ENCODE measurements at places on chromosomes 16 and 17.

DNA sequence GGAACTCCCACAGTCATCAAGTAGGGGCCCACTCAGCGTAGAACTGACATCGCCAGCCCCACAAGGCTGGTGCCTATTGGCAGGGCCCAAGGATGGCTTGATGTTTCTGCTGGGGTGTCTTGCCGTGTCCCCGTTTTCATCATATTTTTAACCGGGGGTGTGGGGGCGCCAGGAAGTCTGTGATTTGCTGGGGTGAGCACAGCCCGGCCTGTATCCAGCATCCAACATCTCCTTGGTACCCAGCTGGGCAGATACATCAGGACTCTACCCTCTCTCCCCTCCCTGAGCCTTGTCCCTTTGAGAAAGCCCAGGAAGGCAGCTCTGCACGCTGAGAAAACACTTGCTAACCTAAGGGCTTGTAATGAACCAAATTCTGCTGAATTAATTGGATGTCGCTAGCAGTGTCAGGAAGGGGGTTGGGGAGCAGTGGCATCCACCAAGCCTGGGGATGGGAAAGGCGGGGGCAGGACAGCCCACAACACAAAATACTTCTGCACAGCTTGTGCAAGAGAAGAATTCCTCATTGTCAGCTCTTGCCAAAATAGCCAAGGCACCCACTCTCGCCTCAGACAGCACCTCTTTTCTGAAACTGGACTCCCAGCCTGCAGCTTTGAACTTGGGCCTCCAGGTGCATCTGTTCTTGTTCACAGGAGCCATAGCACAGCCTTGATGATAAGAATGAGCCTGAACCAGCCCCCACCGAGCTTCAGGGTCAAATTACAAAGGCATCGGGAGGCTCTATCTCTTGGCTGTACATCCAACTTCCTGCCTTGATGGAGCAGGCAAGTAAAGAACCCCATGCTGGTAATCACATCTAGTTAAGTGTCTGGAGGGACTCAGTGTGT is 63.7 kb upstream of the LYRM9 start:
- DNase-seq, result no peak

DNA sequence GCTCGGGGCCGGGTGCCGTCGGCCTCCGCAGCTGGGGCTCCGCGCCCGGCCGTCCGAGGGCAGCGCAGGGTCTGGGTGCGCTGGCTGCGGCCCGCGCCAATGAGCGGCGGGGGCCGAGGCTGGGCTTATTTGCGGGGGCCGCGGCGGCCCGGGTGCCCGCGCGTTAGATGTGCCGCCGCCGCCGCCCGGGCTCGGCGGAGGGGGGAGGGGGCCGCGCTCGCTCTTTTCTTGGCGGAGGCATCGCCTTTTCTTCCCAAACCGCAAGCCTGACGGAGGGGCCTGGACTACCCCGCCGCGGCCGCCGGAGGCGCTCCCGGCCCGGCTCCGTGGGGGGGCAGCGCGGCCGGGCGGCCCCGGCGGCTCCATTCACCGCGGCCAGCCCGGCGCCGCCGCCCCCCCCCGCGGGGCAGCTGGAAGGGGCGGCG is at the start of gene NOTUM:
TSS of gene NOTUM (minus strand) at position 101 of the 425 bp plus-strand sequence. CDS start 278 bp downstream, outside the sequence.
- DNase-seq, result no peak

- no peak for DNase-seq
Observed at GRCh38 chr17:2958706-2959222, 104.6 kb downstream of the OR1D5 start.

DNA sequence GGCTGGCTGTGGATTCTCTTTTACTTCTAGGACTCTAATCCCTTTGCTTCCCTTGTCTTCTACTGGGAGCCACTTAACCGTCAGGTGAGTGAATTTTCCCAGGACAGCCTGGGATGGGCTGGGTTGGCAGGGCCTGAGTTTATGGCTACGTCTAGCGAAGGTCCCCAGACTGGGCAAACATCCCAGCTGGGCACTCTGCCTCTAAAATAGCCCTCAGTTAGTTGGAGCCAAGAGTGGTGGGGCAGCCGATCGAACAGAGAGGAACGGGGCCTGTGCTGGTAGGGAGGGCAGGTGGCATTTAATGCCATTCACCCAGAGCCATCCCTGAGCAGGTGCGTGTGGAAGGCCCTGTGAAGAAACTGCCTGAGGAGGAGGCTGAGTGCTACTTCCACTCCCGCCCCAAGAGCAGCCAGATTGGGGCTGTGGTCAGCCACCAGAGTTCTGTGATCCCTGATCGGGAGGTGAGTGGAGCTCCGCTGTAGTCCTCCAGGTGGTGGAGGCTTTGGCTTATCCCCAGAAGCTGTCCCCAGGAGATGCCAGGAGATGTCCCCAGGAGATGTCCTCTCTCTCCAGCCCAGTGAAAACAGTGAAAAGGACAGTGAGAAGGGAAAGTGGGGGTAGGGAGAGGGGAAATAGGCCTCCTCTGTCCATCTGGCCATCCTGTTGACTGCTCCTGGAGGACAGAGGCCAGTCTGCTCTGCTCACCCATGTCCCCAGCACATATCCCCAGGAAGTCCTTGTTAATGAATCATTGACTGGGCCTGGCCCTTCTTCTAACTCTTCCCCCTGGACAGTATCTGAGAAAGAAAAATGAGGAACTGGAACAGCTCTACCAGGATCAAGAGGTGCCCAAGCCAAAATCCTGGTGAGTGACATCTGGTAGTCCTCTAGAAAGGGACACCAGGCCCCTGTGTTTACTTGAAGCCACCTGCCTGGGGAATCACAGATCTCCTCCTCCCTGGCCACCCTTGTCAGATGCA is 4.4 kb downstream of the PNPO start:
- no peak for DNase-seq

- no peak for DNase-seq
Observed at GRCh38 chr17:78374189-78374588, 4.3 kb upstream of the PGS1 start.

GRCh38 chr17:59372138-59372751 is 40.8 kb downstream of the YPEL2 start:
- DNase-seq, result no peak

DNA sequence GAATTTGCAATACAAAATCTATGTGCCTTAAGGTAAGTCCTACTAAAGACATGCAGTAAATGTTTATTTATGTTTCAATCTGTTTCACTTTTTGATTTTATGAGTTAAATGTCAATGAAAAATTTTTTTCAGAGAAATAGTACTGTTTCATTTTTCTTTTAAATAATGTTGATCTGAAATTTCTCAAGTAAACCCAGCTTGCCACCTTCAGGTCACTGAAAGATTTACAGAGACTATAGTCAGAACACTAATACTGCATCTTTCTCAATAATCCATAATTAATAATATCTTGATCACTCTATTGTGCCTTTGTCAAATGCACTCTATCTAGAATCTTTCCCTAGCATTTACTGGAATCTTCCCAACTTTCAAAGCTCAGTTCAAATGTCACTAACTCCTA is 6.5 kb upstream of the DHX40 start:
- no peak for DNase-seq

- no peak for DNase-seq
Observed at GRCh38 chr17:56184650-56185049, 31.4 kb downstream of the ANKFN1 start.

- DNase-seq, result no peak
Observed at GRCh38 chr17:65402513-65403496, 158.6 kb downstream of the AXIN2 start.

DNA sequence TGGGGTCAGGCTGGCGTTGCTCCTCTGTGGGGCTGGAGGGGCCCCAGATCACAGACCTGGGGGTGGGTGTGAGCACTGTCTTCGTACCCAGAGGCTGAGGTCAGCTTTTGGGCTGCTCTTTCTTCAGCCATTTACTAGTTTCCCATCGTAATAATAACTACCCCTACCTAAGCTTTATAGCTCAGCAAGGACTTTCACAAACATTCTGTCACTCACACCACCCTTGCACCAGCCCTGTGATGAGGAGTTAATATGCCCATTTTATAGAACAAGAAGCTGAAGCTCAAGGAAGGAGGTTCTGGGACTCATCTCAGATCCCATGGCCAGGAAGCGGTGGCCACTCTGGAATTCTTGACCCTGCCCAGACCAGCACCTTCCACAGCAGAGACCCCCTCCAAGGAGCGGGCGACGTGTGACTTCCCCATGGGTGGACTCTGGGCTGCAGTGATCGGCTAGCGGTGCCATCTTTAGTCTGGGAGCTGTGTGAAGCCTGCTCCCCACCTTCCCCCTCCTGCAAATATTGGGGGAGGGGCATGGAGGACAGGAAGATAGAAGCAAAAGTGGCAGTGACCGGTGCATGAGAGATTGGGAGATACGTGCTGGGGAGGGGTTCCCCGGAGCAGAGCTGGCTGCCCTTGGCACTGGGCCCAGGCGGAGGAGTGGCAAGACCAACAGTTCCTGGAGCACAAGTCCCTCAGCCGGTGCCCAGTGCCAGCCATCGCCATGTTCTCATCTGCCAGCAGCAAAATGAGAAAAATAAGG is 81.8 kb upstream of the TOB1 start:
- no peak for DNase-seq

- no peak for DNase-seq
Observed at GRCh38 chr17:32223703-32224102, 41.9 kb upstream of the RHBDL3 start.

GRCh38 chr16:27225536-27226360 is 22.4 kb downstream of the KDM8 start:
- DNase-seq, result no peak

DNA sequence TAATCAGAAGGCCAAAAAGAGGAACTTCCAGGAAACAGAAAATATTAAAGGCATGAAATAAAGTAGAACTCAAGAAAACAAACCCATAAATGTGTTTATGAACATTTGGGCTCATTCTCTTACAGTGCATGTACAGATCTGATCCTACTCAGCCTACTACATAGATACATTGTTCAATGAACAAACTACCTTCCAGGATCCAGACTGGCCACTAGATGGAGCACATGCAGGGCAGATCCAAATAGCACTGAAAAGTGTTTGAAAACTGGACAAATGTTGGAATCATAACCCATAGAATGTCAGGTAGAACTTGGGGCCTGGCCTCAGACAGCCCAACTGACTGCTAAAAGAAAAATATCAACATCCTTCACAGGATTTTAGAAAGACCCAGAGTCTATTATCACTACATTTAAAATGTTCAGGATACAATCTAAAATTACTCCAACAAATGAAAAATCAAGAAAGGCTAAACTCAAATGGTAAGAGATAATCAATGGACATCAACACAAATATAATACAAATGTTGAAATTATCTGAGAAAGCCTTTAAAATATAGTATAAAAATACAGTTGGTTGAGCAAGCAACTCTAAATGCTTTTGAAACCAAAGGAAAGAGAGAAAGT is 122.4 kb upstream of the NUDT7 start:
- no peak for DNase-seq

GRCh38 chr16:27230562-27231001 is 27.3 kb downstream of the KDM8 start:
- no peak for DNase-seq

Measured in esophagus squamous epithelium (tissue), 5 donors.